NCI-H1694 treated with DMSO at 0.1 percent for 48 hours (cell line): ENCODE measurements at places on chromosomes 3 and 15.

DNA sequence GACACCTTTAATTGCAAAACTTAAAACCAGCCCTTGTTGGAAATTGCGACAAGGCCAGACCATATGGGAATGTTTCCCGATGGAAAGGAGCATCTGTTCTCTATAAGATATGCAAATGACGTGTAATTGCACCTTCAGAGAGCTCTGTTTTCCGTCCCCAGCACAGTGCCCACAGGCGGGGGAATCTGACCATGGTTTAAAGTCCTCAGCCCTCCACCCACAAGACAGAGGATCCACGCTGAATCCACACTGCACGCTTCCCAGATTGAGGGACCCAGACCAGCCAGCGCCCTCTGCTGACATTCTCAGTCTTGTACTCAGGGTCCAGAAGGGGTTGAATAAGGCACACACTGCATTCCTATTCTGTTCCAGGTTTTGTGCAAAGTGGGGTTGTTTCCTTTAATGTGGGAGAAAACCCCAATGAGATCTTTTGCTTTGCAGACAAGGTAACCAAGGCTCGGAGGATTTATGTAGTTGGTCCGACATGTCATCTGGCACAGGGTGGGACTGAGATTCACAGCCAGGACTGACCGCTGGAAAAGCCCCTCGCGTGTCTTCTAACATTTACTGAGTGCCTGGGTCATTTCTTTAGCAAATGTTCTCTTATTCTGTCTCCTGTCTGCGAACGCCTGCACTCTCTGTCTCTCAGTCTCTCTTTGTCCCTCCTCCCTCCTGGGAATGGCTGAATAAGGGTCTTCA is 36.8 kb upstream of the KLHL25 start:
- peak; percentile 73 for DNase-seq

- DNase-seq = no peak
Measured at GRCh38 chr15:42080186-42080918, 14.0 kb downstream of the PLA2G4D start.

DNA sequence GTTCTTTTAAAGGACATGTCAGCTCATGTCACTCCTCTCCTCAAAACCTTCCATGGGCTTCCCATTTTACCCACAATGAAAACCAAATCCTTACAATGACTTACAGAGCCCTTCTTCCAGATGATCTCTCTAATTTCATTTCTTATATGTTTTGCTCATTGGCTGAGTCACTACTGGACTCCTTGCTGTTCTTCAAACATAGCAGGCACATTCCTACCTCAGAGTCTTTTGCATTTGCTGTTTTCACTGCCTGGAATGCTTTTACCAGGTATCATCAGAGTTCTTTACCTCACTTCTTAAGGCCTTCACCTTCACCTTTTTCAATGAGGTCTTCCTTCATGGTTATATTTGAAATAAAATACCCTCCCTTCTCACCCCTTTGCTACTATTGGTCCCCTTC is 57.3 kb downstream of the NECTIN3 start:
- DNase-seq = no peak

GRCh38 chr15:29143909-29144635 is 125.5 kb downstream of the NSMCE3 start:
- DNase-seq = no peak

- no peak for DNase-seq
Measured at GRCh38 chr3:24316887-24317383, 177.7 kb downstream of the THRB start.

GRCh38 chr3:187401856-187402255 is 33.7 kb downstream of the RTP4 start:
- no peak for DNase-seq

- DNase-seq = no peak
Measured at GRCh38 chr3:89841041-89841440, 733.6 kb downstream of the EPHA3 start.

DNA sequence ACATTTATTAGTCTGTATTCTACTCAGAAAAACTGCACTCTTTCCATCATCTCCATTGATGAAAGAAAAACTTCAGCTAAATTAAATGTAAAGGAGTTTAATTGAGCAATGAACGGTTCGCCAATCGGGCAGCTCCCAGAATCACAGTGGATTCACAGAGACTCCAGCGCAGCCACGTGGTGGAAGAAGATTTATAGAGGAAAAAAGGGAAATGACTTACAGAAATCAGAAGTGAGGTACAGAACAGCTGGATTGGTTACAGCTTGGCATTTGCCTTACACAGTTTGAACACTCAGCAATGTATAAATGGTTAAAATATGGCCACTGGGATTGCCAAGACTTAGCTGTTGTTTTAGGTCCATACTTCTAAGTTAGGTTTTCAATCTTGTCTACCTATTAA is 2.8 kb upstream of the SUCLG2 start:
- DNase-seq = no peak

- no peak for DNase-seq
Measured at GRCh38 chr3:33474896-33475295, 34.7 kb upstream of the UBP1 start.

- no peak for DNase-seq
Measured at GRCh38 chr3:111156517-111156916, 84.9 kb downstream of the NECTIN3 start.

GRCh38 chr3:163450698-163451097 is 1627.6 kb downstream of the SI start:
- DNase-seq = no peak

DNA sequence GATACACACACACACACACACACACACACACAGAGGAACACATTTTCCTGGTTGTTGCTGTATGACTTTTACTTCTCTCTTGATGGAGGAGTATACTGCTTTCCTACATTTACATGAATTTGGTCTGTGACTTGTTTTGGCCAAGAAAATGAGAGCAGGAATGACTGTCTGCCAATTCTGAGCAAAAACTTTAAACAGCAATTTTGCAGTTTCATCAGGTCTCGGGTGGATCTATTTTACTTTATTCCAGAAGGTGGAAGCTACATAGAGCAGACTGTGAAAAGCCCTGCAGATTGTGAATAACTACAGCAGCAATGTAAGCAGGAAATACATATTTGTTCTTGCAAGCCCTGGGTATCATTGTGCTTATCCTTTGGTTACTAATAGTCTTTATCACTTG is 1350.0 kb upstream of the EPHA6 start:
- no peak for DNase-seq

- no peak for DNase-seq
Measured at GRCh38 chr3:182389071-182389815, 404.1 kb upstream of the ATP11B start.

DNA sequence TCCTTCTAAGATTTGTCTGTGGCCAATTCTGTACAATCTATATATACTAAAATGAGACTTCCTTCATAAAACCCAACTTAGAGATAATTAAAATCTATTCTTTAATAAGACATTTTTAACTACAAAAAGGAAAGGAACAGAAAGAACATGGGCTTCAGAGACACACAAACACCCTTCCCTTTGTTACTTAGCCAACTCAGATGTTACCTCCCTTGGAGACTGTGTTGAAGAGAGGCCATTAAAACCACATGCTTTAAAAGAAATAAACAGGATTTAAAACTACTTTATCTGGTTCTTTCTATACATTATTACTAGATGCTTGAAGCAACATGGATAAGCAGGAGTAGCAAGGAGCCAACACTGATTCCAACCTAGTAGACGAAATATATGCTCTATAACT is 42.0 kb downstream of the LRRFIP2 start:
- no peak for DNase-seq

- no peak for DNase-seq
Measured at GRCh38 chr3:69781593-69781992, 42.3 kb downstream of the MITF start.

DNA sequence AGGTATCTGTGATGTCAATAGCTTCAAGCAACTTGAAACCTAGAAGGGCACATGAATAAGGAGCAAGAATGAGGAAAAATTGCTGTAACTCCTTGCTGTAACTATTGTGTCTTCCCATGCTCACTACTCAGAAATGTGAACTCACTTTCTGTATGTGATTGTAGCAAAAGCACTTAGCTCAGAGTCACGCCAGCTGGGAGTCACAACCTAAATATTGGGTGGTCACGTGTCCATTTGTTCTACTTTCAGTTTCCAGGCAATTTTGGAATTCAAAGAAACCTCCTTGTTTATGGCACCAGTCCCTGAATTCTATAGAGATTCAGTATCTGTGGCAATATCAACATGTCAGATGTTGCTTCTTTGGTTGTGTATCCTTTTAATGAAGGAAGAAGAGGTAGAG is 241.6 kb upstream of the AZI2 start:
- DNase-seq = no peak

- DNase-seq = no peak
Measured at GRCh38 chr3:61877359-61878138, 316.2 kb downstream of the PTPRG start.

DNA sequence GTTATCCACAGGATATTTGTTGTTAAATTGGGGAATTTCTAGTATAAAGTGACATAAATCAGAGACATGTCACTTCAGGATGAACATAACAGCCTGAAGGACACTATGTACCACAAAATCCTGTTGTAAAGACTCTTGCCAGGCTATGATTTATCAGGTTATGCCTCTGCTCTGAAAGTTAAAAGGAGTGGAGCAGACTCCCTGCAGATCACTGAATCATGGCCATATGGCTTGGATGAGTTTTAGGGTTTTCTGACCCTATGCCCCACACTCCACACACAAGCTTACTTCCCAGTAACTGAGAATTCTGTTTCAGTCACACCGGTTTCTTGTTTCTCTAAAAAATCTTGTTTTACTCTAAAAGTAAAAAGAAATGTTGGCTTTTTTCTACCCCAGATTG is 869.4 kb downstream of the NAALADL2 start:
- DNase-seq = no peak

GRCh38 chr15:31465083-31465955 is 138.7 kb downstream of the KLF13 start:
- no peak for DNase-seq

- DNase-seq = no peak
Measured at GRCh38 chr3:148591525-148591924, 106.2 kb upstream of the AGTR1 start.
